Fibroblast of skin of right quadriceps (primary cell): ENCODE measurements at places on chromosomes 6 and 20.

- DNase-seq = no peak
Observed at GRCh38 chr6:43504756-43505593, 5.2 kb downstream of the LRRC73 start.

DNA sequence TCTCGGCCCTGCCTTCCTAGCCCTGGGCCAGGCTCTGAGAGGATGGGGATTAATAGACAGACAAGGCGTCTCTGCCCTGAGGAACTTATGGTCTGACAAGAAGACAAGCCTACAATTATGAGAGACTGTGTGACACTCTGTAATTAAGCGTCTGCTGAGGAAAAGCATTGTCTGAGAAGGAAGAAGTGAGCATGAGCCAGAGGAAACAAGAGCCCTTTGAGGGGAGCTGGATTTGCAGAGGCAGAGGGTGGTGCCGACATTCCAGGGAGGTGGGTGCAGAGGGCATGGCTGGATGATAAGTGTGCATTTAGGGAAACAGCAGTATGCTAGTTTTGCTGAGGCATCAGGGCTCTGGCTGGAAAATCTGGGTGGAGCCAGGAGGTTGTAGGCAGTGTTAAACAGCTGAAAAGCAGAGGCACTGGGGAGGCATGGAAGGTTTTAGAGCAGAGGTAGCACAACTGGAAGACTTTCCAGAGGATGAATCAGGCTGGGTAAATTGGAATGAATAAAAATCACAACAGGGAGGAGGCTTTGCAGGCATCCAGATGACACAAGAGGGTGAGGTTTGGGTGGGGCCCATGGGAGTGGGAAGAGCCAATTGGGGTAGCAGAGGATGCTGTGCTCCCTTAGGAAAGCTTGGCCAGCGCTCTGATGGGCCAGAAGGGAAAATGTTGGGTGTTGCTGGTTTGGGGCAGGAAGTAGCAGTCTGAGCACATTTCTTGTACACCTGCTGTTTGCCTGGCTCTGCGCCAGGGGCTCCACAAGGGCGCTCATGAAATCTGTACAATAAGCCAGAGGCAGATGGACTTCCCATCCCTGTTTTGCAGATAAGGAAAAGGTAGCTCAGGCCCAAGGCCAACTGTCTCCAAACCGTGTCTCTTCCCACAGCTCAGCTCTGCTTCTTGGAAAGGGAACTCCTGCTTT, 74.0 kb upstream of the MYL9 start:
- no peak for DNase-seq

DNA sequence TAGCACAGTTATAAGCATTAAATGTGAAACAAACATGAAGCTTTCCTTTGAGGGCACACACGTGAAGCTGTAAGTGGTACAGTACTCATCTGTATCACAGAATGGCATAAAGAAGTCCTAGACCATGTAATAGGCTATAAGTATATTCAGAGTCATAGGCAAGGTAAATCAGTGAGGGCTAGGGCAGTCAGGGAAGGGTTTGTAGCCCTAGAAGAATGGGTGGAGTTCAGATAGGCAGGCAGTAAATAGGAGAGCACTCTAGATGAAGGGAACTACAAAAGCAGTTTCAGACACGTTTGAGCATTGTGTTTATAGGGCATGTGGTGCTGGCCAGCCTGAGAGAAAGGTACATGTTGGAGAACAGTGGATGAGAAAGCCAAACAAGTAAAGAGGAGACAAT, 9.5 kb downstream of the YWHAB start:
- DNase-seq = no peak

DNA sequence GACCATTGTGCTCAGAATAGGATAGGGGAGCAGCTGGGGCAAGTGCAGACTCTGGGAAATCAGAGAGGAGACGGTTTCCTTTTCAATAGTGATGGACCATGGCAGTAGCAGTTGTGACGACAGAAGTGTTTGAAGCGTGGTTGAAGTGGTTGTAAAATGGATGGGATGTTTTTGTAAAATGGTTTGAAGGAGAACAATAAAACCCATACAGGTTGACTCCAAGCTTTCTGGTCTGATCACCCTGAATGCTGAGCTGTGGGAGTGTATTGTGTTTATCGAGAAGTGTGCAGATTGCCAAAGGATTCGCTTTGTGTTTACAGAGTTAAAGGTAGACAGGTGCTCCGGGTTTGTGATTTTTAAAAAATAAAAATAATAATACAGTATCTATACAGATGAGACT, 255.2 kb upstream of the SULF2 start:
- DNase-seq = no peak

- peak; percentile 92 for DNase-seq
Observed at GRCh38 chr6:90375681-90376439, 79.2 kb upstream of the BACH2 start.

DNA sequence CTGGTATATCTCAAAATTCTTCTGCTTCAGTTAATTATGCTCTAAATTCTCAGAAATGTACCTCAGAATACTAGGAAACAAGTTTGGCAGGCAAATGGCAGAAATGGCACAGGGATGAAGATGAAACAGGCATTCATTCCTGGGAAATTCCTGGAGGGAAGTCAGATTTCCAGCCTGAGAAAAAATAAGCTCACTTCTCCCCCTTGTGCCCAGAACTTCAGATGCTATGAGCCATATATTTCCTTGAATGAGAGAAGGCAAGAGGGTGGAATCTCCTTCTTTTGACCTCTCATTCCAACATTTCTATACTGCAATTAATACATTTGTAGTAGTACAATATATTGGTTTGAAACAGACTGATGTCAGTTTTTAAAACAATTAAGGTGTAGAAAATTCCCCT, 22.8 kb downstream of the RGS17 start:
- peak; percentile 42 for DNase-seq

- no peak for DNase-seq
Observed at GRCh38 chr20:34938466-34939163, 17.0 kb downstream of the GSS start.

DNA sequence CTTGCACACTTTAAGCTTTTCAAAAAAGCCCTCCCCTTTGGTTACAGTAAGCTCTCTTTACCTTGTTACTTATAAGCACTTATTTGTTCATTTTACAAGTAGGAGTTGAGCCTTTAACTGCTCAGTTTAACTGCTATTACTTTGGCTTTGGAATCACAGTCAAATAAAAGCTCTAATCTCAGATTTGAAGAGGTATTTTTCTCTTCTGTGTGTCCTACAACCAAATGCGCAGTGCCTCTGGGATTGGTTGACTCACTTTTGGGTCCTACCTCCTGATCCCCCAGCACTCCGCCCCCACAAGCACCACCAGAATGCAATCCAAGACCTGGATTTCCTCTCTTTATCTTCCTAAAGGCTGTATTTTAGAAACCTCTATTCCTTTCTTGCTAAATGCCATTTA, 2.5 kb downstream of the NCOA7 start:
- DNase-seq = no peak
